ENCODE measurements at places on chromosomes 4 and X.

GRCh38 chrX:134544135-134544512 is 84.2 kb downstream of the HPRT1 start:
- peak; percentile 48 for DNase-seq

DNA sequence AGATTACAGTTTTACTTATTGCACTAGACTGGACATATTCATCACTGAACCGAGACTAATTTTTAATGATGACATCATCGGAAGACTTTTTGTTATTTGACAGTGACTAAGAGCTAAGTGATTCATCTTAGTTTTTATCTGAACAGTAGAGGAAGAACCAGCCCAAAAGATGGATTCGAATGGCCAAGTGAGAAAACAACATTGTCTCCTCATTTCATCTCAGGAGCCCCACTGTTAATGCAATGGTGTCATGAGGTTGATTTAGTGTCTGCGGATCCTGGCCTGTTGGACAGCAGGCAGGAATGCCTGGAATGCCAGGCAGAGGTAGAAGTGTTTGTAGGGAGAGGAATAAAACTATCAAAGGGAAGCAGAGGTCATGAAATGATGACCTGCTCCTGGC is 37.8 kb upstream of the HPF1 start:
- peak; percentile 63 for DNase-seq

DNA sequence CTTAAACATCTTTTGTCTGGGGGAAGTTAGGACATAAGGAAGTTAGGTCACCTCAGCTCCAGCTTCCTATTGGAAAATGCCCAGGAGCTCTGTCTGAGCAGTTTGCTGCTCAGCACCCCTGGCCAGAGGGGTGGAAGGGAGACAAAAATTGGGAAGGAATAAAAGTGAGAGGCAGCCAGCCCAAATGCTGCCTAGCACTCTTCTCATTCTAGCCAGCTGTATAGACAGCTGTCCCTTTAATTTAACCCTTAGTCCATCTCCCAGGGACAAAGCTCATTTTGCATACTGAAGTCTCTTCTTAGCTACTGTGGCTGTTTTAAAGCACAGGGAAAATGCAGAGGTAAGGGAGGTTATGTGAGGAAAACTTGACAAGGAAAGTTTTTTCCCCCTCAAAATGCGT is 89.5 kb upstream of the CITED1 start:
- no peak for DNase-seq

DNA sequence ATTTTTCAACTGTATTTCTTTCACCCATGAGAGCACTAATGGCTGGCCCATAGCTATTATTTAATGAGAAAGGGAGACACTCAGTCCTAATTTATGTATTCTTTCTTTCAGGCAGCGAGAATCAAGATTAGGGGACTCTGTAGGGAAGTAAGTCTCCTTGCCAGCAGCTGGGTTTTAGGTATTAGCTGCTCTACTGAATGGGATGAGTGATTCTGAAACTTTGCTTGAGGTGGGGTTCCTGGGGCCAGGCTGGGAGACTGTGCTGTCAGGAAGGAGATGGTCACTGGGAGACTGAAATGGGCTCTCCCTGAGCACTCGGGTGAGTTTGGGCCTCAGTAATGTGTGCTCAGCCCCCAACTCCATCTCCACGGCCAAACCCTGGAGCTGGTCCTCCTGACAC is 78.7 kb downstream of the LNX1 start:
- no peak for DNase-seq

GRCh38 chr4:164731827-164732474 is 22.0 kb upstream of the SMIM31 start:
- DNase-seq: peak; percentile 25

DNA sequence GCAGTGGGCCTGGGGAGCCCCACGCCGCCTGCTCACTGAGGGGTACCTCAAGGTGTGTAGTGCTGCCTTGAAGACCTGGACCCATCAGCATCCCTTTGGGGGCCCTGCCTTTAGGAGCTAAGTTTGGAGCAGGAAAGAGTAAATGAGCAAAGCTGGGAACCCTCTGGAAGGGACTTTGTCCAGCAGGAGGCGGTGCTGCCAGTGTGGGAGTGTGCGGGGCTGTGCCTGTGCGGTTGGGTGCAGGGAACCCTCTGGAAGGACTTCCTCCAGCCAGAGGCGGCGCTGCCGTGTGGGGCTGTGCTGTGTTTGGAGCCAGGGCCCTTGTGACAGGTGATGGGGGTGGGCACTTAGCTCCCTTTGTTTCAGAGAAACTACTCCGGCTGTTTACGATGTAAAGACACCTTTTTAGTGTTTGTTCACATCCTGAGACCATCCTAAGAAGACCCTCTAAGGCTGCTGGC is 25.8 kb downstream of the RGS12 start:
- DNase-seq: no peak

DNA sequence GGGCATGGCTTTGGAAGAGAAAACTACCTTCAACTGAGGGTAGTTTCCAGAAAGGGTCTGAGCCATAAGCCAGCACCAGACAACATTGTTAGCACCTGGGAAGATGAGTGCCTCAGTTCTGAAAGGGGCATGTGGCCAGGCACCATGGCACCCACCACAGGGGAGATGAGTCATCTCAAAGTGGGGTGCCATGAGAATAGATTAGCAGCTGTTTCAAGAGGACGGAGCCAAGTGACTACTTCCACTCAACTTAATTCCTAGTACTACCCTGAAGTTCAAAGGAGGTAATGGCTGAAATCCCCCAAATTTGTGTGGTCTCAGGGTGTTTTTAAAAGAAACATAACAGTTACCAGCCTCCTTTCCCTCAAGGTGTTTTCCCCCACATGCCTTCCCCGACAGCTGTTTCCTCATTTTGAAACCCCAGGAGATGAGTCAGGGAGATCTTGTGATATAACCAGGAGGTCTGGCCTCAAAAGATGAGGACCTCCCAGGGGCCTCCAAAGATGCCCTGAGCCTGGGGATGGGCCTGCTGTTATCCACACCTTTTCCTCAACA is 27.8 kb upstream of the FTHL17 start:
- DNase-seq: no peak

GRCh38 chrX:133849676-133850075 is 135.7 kb downstream of the GPC3 start:
- DNase-seq: no peak

- peak; percentile 0 for DNase-seq
Measured at GRCh38 chrX:45266456-45266855, 65.8 kb upstream of the DIPK2B start.
